SK-N-SH (cell line): ENCODE measurements at places on chromosomes 5 and 9. TPM values are rescaled to one million over a fixed set of nuclear protein-coding genes. Genes with fewer than 3 reads are reported as not detected.
A peak's percentile ranks its signal among the peaks of the same experiment; 100 is the strongest.

DNA sequence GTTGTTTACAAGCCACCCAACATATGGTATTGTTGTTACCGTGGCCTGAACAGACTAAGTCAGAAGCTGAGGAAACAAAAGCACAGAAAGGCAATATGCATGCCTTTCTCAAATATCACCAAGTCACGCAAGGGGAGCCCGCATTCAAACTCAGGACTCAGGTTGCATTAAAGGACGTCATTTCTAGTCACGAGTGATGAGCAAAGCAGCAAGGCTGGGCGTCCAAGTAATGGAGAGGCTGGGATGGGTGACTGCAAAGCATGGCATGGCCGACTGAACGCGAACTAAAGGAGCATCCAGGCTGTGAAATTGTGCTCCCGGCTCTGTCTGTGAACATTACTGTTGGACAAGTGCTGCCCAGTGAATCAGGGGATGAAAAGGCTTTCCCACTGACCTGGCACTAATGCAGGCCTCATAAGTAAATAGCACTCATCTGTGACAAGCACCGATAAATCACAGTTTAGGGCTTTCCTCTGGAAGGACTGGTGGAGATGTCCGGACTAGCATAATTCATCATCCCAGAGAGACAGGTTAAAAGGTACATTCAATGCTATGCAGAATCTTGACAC lies 202.8 kb downstream of the SPOCK1 start:
- no peak for DNase-seq
- peaks cover 2% of the 10 kb centered on the region; the same call in 1 of the 2 replicates for H3K4me1 ChIP-seq
- H3K27ac ChIP-seq: no peak overlapping the region
- no peaks in the 10 kb centered on the region for H3K36me3 ChIP-seq

DNA sequence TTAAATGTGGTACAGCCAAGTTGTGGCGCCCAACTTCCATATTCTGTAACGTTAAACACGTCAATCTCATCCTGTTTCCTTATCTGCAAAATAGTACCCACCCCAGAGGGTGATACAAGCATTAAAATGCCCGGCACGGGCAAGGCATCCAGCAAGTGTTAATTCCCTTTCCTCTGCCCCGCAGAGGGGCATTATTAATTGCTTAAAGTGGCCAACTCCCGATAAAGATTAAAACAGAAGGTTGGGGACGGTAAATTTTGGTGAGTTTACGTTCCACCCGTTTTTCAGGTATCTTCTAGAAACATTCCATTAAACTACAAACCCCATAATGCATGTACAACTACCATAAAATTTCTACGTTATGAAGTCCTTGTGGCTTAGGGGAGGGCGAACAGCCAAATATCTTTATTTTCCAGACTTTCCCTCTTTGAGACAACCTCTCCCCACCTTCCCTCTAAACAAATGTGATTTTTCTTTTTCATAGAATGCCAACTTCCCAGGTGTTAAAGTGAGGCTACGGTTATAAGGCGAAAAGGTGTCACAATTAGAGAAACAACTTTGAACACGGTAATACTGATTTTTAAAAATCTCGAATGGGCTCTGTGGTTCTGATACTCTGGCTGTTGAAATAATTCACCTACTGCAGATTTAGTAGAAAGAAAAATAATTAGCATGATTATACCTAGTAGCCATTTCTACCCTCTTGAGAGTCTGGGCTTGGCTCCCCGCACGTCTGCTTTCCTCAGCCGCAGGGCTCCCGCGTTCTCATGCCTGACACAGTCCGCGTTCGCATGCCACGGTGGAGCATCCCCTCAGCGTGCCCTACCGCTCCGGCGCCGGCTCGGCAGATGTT lies 1.2 kb upstream of the GPBP1 start:
- H3K4me3 ChIP-seq: peak overlapping the region; percentile 89
- peaks cover 11% of the 10 kb centered on the region for H3K36me3 ChIP-seq
- no peaks in the 10 kb centered on the region for H3K4me1 ChIP-seq
- peak overlapping the region; percentile 89 for H3K27ac ChIP-seq
- H3K27me3 ChIP-seq: no peaks in the 10 kb centered on the region

GRCh38 chr9:38371495-38371894 lies 21.0 kb upstream of the ALDH1B1 start:
- H3K27ac ChIP-seq: no peak overlapping the region
- no peak for DNase-seq
- peaks cover 31% of the 10 kb centered on the region for H3K4me1 ChIP-seq
- H3K27me3 ChIP-seq: peaks cover 14% of the 10 kb centered on the region; the same call in 1 of the 2 replicates
- no peak overlapping the region for H3K4me3 ChIP-seq

DNA sequence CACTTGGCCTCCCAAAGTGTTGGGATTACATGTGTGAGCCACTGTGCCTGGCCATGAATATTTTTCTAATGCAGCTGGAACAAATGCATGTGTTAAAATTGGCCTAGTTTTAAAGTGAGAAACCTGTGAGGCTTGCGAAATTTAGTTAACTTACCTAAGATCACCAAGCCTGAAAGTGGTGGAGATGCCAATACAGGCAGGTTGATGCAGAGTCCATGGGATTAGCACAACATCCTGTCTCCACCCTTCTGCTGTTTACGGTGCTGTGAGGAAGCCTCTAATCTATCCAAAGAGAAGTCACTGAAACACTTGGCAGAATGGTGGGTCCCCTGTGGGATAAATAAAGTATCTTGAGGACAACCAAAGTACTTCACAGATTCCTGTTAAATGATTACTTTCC lies 98.2 kb downstream of the PCSK5 start:
- no peaks in the 10 kb centered on the region for H3K4me1 ChIP-seq
- no peak overlapping the region for H3K27ac ChIP-seq
- no peak for DNase-seq
- H3K4me3 ChIP-seq: no peak overlapping the region
- H3K36me3 ChIP-seq: no peaks in the 10 kb centered on the region

- no peaks in the 10 kb centered on the region for H3K36me3 ChIP-seq
- no peaks in the 10 kb centered on the region for H3K27me3 ChIP-seq
- H3K27ac ChIP-seq: peak overlapping the region; percentile 27; the same call in 1 of the 2 replicates
- H3K4me3 ChIP-seq: no peak overlapping the region
- H3K4me1 ChIP-seq: peaks cover 2% of the 10 kb centered on the region
Measured at GRCh38 chr9:86562691-86563090, 208.5 kb upstream of the TUT7 start.

Gene NFX1
- polyA plus RNA-seq: 19.6 and 27.6 TPM in 2 replicates

Gene NEURL1B
- 2.2 and 2.8 TPM in 2 replicates for polyA plus RNA-seq

Gene CAVIN4
- polyA plus RNA-seq: 0.54 and 0.73 TPM in 2 replicates

Gene SYK
- not detected in 2 replicates for polyA plus RNA-seq

Gene SLC6A7
- polyA plus RNA-seq: not detected in 2 replicates
